Caudate nucleus (tissue), 63 donors: ENCODE measurements at places on chromosomes 5 and 9.

GRCh38 chr9:89657765-89658164, 53.0 kb downstream of the GADD45G start:
- no peak for DNase-seq

DNA sequence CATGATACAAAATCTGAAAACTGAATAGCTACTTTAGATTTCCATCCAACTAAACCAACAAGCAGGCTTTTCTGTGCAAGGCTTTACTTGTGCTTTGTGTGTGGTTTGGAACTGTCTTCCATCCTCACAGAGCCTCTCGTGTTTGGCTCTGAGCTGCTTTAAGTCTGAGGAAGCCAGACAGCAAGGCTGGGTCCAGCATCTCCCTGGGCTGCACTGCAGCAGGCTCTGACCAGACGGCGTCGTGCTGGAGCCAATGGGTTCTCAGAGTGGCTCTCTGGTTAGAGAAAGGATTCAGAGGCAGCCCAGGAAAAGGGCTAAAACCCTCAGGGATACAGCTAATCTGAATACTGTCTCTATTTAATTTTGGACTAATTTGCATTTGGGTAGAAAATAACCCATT, 207.9 kb upstream of the EFNA5 start:
- DNase-seq, result no peak

DNA sequence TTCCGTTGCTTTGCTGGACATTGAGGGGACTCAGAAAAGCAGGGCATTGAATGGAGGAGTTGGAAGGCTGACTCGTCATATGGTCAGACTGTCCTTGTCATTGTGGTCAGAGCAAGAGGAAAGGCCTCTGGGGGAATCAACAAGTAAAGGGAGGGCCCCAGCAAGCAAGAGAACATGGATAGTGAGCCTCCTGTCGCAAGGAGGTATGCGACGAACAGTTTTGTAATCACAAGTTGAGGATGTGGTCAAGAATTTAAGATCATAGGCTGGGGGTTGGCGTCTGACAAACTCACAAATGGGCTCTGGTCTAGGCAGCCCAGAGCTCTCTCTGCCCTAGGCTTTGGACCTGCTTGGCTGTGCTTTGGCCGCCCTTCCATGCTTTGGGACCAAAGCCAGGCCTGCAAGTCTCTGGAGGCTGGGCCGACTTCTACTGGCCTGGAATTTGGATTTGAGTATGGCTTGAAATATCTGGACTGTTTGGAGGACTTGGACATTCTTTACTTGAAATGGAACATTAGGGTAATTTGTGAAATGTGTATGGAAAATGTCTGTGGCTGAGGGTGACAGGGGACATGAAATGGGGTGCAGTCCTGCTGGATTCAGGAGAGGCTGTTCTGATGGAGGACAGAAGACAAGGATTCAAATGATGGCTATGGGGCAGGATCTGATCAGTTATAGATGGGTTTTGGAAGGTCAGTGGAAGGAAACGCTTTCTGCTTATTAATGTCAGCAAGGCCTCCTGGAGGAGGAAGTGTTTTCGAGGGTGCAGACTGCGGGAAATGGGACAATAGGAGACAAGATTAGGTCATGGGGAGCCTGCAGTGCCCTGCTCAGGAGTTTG, 19.2 kb upstream of the NDST1 start:
- no peak for DNase-seq

- no peak for DNase-seq
Observed at GRCh38 chr5:118461436-118461835, 526.9 kb downstream of the DTWD2 start.

DNA sequence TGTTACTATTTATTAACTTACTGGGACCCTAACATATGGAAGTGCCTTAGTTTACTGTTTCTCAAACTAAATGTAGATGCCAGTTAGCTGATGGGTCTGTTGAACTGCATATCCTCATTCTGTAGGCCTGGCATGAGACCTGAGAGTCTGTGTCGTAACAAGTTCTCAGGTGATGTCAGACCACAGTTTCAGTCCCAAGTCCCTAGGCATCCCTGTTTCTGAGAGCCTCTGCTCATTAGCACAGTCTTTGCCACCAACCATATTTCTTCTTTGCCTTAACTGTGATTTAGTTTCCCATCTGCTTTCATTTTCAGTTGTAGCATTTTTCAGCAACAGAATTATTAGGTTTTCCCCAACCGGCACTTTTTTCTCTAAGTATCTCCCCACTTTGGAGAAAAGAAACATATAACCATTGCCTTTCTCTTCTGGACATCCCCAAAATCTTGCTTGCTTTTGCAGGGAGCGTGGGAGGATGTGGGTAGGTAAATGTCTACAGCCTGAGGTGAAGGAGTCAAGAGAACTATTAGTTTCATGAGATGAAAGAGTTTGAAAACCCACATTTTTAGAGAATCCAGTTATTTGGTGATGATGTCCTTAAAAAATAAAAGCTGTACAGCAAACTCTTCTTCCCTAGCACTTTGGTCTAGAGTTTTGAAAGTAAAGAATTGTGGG, 74.6 kb downstream of the NUDT12 start:
- no peak for DNase-seq

GRCh38 chr9:114941376-114941775, 11.0 kb upstream of the TNFSF8 start:
- no peak for DNase-seq

DNA sequence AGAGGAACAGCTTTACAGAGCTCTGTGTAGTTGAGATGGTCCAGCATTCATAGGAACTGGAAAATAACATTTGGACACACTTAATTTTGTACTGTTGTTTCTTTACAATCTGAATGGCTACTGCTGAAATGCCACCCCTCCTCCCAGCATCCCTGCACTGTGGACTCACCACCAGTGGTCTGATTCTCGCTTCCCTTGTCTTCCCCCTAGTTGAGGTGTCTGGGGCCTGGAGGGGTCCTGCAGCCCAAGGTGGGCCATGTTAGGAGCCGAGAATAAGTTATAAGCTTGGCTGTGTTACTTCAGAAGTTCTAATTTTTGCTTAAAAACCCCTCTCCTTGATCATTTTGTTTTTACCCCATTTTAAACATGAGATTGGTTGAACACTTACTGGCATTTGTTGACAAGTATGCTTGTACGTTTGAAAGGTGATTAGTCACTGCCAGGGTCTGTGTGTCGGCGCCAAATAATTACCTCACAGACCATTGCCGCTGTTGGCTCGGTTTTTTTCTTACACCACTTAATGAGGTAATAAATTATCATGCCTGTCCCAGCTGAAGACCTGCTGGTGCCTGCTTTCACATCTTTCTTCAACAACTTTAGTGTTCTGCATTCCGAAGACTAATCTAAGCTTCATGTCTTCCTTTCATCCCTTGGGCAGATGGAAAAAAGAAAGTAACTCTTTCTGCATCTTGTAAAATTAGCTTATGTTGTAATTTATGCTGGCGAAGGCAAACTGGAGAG, 65.8 kb downstream of the MCCC2 start:
- no peak for DNase-seq

GRCh38 chr5:58543723-58544122, 39.2 kb upstream of the RAB3C start:
- no peak for DNase-seq

- no peak for DNase-seq
Observed at GRCh38 chr5:96004754-96005153, 43.1 kb upstream of the ELL2 start.

DNA sequence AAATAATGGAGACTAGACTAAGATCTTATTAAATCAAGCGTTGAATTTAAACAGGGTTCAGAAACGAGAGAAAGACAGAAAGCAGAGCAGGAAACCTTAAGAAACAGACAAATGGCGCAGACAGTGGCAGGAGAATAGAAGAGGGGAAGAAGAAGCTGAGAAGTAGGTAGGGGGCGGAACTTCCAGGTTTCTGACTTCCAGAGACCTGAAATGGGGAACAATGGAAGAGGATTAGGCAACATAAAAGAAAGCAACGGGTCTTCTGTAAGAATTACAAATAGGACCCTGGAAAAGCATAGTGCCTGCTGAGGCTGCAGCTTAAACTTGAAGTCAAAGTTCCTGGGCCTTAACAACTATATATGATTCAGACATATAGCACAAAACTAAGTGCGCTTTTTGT, 101.7 kb downstream of the BNC2 start:
- no peak for DNase-seq

GRCh38 chr5:93189707-93190120, 391.3 kb downstream of the NR2F1-AS1 start:
- no peak for DNase-seq

DNA sequence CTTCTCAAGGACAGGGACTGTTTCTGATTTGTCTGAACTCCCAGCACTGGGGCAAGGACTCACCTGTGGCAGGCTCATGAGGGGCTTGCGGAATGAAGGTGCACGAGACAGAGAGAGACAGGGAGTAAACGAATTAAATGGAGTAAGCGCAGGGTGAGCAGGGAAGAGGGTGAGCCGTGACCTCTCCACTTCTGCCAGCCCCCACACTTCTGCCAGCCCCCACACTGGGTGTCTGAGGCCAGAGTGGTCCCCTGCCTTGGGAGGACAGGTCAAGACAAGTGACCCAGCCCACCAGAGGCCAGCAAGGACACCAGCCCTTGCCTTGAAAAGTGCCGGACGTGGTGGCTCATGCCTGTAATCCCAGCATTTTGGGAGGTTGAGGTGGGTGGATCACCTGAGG, 37.2 kb downstream of the DAB2IP start:
- DNase-seq, result no peak

DNA sequence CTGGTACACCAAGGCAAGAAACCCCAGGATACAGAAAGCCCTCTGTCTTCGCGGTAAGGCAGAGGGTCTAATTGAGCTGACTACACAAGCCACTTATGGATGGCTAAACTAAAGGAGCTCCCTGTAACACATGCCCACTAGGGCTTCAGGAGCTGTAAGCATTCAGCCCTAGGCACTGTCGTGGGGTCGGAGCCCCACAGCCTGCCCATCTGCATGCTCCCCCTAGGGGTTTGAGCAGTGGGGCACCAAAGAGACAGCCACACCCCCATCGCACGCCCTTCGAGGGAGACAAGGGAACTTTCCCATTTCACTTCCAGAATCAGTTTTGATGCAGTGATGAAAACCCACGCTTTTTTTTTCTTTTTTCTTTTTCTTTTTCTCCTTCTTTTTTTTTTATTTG, 11.0 kb upstream of the MTMR12 start:
- no peak for DNase-seq

DNA sequence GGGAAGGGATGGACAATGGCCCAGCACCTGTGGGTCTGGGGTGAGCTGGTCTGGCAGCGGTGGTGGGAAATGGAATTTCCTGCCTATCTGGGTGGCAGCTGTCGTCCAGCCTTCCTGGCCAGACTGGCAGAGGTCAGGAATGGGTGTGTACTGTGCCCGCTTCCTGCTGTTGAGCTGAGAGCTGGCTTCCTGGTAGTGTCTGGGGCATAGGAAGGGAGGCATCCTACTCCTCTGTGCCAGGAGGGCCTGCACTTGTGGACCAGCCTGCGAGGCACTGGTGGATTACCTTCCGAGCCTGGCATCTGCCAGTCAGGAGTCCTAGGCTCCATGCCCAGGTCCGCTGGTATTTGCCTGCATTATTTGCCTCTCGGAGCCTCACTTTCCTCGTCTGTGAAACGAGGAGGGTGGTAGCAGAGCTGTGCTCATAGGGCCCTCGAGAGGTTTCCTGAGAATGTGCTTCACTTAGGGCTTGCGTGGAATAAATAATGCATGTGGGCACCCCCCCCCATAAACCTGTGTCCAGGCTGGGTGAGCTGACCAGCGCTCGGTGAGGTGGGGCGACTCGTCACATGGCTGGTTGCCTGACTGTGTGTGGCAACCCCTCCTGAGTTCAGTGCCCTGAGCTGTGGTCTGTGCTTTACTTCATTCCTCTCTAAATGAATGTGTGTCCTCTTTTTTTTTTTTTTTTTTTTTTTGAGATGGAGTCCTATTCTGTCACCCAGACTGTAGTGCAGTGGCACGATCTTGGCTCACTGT, 47.7 kb downstream of the HMCN2 start:
- DNase-seq, result no peak

GRCh38 chr9:99336531-99336930, 114.4 kb downstream of the SEC61B start:
- DNase-seq, result no peak

GRCh38 chr5:107674655-107675054, 3.9 kb upstream of the EFNA5 start:
- no peak for DNase-seq

- no peak for DNase-seq
Observed at GRCh38 chr5:82314964-82315758, 37.0 kb upstream of the RPS23 start.

DNA sequence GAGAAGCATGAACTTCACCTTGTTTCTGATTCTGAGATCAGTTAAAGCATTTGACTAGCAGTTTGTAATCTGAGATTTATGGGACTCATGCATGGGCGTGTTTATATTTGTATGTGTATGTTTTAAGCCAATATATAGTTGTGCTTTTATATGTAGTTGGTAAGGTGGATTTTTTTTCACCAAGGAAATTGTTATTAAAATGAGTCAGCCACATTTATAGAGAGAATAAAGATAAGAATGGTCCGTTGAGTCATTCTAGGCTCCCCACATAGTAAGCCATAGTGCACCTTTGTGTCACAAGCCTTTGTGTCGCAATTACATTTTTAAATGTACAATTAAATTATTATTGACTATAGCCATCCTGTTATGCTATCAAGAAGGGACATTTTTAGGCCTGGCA, 89.0 kb downstream of the NLN start:
- DNase-seq, result no peak

- DNase-seq, result no peak
Observed at GRCh38 chr5:79285833-79286232, 49.9 kb downstream of the JMY start.

DNA sequence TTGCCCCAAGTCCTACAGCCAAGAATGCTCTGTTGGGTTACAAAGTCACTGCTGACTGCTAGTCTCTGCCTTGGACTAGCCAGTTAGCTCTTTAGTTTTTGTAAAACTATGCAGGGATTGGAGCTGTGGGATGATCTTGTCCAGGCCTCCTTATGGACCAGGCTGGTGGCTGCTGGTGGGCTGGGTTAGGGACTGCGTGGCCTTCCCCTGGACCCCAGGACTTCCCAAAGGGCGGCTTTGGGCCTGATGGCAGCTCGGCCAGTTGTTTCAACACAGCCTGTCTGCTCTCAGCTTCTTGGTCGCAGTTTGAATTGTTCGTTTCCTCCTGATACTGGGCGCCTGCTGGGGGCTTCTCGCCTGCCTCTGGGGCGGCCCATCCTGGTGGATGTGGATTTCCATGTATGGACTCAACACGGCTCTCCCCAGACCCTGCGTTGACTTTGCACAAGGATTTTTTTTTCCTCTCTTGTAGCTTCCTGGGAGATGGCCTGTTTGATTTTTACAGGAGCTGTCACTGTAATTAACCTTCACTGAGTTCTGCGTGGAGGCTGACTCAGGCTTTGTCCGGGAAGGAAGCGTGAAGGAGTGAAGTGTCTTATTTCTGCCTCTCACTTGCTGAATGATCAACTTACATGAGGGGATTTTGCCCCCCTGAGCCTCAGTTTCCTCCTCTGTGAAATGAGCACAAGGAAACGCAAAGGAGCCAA, 91.9 kb upstream of the NEURL1B start:
- no peak for DNase-seq

GRCh38 chr5:97243353-97243752, 60.3 kb upstream of the RIOK2 start:
- no peak for DNase-seq

DNA sequence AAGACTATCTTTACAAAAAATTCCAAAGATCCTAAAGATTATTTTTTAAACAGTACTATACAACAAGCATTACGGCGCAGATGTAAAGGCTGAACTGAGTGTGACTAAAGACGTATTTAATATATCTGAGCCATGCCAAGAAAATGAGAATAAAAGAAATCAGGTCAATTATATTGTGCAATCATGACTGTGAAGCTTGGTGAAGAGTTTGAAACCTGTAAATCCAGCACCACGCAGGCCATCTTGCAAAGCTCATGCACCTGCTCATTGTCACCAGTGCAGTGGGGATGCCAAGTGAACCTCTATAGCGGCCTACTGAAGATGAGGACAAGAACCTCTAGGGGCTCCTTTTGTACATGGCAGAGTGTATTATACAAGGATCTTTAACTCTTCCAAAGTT, 89.0 kb downstream of the ANKH start:
- no peak for DNase-seq
